MV-4-11 (cell line): ENCODE measurements at places on chromosomes 1 and 21.

DNA sequence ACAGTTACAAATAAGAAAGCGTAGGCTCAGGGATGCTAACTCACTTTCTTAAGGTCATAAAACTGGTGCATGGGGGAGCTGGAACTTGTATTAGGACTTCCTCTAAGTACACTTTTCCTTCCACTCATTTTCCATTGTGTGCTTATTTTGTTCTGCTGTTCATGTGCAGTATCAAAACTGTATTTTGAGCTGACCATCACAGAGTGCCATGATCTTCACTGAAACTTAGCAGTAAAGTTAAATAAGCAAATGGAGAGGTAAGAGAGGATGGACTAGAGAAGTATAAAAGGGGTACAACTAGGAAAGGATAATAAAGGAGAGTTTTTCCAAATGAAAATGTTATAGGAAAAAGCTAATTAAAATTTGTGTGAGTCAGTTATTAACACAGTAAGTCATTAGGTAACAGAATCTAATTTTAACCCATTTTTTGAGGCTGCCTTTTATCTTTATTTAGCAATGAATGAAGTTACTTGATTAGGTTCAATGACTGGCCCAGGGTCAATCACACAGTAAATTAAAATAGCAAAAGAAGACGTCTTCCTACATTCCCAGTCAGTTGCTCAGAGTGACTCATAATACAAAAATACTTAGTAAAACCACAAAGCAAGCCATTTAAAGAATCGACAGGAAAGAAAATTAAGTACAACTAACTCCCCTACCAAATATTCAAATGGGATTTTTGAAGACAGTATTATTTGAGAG lies 165.8 kb upstream of the C1orf105 start:
- peak; percentile 74 for DNase-seq

DNA sequence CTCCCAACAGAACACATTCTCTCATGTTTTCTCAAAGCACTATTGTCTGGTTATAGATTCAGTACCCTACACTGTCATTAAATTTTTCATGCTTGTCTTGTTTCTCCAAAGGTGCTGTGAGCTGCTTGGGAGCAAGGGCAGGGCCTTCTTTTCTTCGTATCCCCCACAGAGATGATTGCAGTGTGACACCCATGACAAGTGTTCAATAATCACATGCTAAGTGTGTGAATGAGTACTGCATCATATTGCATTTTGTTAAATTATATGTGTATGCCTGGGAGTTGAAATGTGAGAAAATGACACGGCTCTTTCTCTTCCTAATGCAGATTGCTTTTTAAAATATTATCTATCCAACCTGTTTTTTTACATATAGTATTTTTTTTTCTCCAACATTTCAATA lies 57.3 kb upstream of the MAGI3 start:
- DNase-seq: no peak

DNA sequence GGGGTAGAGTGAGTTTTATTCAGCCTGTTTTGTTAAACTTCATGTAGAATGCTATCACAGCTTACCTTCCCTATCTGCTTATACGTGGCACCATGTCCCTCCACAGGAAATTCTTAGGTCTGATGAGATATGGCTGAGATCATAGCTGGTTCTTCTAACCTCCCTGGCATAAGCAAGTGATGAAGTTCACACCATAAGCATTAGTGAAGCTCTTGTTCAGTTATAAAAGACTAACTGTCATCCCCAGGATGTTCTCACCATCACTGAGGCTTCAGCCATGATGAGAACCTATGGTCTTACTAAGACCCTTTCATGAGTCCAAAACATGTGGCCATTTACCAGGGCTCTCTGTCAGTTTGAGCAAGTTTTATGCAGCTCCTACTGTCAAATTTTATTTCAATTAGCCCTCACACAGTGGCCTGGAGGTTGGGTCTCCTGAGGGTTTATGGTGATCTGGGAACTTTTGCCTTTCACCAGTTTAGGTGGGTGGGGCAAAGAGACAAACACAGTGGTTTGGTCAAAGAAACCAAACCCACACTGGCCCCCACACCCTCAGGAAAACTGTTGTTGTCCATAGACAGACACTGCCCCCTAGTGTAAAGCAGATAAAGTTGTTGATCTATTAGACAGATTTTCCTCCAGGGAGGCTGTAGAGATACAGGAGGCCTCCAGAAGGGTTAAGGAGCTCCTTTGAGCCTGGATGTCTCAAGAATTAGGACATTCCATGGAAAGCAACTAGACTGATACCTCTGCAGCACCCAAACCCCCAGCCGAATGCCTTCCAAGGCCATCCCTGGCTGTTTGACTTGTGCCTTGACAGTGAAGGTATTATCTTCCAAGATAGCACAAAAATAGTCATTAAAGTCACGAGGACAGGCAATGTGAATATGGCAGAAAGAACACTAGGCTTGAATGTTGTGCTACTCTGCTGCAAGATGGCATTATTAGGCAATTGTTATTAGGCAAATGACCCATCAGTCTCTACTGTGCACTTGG lies 5.0 kb downstream of the SLC22A15 start:
- DNase-seq: peak; percentile 58

- no peak for DNase-seq
Measured at GRCh38 chr1:1050577-1051052, 23.5 kb downstream of the RNF223 start.

DNA sequence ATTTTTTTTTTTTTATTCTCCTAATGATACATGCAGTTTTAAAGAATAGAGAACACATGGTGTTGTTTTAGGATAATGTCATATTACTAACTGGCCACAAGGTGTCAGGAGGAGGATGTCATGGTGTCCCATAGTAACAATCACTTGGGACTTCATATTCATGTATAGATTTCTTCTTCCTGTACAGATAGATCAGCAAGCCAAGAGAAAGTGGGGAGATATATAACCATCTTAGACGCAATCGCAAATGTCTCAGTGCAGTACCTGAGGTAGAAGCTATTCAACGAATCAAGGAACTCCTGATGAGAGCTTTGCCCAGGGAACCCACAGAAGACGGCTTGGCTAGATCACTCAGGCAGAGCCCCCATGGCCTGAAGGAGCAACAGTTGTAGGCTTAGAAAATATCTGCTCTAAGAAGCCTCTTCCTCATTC lies 12.3 kb downstream of the OR2T11 start:
- DNase-seq: peak; percentile 60

DNA sequence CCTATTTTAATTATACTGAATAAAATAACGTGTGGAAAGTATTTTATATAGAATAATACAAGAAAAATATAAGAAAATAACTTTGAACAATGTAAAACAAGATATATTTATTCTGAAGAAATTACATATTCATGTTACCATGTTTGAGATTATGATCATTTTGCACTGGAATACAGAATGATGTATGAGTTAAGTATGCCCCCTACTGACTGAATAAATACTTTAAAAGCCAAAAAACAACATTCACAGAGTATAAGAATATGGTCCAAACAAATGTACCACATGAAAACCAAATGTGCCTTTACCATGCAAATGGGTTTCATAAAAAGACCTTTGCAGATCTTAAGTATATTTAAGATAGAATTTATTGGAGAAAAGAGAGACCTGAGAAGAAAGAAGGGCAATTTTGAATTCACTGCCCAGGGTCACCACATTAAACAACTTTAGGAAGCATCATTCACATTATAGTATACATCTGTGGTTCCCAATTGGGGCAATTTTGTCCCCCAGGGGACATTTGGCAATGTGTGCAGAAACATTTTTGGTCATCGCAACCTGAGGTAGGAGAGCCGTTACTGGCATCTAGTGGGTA lies 136.6 kb upstream of the GFI1 start:
- DNase-seq: peak; percentile 18

DNA sequence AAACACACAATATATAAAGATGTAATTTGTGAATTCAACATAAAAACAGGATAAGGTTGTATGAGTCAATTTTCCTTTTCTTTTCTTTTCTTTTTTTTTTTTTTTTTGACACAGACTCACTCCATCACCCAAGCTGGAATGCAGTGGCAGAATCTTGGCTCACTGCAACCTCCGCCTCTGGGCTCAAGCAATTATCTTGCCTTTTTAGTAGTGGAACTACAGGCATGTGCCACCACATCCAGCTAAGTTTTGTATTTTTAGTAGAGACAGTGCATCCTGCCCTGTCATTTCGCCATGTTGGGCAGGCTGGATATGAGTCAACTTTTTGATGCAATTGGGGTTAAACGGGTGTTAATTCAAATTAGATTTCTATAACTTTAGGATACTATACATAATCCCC lies 10.3 kb upstream of the SPRR2B start:
- DNase-seq: no peak

- DNase-seq: no peak
Measured at GRCh38 chr1:85576642-85577418, 3.7 kb upstream of the CCN1 start.

GRCh38 chr1:8706995-8707396 lies 110.4 kb downstream of the RERE start:
- no peak for DNase-seq

DNA sequence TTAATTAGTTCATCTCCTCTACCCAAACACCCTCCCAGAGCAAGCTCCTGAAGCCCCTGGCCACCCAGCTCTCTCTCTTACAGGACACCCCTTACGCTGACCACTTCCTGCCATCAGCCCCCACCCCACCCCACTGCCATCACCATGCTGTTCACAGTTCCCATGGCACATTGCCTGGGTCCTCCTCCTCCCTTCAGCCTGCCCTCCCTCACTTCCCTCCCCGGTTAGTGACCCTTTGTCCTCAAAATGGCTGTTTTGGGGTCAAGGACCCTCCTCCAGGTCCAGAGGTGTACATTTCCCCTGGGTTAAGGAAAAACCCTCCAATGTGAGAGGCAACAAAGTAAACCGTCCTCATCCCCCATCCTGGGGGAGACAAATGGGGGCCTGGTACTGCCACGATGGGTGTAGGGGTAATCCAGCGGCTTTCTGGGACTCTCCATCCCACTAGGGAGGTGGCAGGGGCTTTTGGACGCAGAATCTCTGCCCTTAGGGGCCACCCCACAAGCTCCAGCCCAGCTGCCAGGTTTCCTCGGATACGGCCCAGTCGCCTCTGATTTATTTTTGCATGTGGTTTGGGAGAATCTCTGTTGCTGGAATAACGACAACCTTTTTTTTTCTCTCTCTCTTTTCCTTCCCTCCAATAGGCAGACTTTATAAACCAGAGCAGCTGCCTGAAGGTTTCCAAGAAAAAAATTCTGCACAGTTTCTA lies 8.5 kb downstream of the CAMK2N1 start:
- no peak for DNase-seq

- no peak for DNase-seq
Measured at GRCh38 chr21:29168891-29169315, 38.5 kb downstream of the MAP3K7CL start.

GRCh38 chr1:36871146-36871971 lies 163.0 kb downstream of the GRIK3 start:
- DNase-seq: no peak

DNA sequence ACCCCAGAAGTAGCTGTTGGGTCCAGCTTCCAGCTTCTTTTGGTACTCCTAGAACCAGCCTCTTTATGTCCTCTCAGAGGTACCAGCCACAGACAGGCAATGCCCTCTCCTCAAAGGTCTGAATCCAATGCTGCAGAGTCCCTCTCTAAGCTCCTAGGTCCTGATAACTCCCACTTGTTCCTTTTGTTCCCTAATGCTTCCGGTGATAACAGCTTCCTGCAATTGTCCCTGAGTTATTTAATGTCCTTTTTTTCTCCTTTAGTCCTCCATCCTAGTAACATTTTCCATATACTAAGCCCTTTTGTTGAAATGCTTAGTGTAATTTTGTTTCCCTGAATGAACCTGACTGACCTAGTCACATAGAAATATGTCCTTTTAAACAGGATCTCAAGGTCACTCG lies 201.7 kb upstream of the BEND5 start:
- no peak for DNase-seq

DNA sequence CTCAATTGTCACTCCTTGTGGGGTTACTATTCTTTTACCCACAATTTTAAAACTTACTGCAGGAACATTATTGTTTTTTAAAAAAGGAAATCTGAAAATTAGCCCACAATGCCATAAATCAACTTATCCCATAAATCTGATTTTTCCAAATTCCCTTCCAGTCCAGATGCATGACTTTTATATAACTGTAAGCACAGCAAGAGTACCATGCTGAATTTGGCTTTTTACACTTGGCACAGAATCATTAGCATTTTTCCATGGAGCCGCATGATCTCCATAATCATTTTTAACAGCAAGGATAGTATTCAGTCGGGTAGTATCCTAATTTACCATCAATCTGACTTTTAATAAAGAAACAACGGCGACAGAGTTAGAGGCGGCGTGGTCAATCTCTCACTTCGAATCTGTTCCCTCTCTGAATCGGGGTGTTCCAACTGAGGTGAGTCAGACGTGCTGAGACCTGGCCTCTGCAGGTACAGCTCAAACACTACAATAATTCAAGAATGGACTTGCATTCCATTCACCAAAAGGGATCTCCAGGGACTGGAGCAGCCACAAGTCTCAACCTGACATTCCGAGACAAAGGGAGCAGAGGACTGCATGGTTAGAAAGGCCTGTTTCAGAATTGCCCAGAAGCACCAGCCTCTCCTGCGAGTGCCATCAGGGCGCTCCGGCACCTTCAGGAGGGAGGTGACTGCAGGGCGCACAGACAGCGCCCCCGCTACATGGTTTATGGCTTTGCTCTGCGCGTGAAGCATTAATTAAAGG lies 48.9 kb downstream of the SLC66A1 start:
- DNase-seq: no peak

- DNase-seq: no peak
Measured at GRCh38 chr1:211638689-211639101, 36.7 kb downstream of the NEK2 start.

DNA sequence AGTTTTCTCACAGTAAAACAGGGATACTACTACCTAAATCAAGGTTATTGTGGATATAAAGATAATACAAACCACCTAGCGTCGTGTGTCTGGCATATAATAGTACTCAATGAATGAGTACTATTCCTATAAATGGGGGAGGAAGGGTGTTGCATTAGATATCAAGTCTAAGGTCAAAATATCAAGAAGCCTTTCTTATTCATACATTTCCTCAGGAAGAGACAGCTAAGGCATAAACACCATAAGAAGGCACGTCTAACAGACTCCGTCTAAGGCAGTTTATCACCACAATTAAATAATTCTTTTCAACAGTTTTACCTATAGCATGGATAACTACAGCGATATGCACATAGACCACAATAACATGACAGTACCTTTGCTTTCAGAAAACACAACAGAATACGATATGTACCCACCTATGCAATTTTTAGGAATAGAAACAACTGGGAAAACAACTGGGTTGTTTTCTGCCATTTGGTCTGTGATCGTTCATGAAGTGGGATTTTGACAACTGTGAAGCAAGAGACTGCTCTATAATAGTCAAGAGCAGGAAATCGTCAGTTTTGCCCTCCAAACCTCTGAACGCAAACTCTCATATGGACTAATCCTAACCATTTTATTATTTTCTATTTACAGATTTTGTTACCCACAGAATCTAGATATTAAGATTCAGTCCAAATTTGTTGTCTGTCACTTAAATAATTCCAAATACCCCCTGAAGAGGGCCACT lies 53.1 kb downstream of the HNRNPR start:
- no peak for DNase-seq
